ENCODE measurements at places on chromosomes 16 and 17. TPM values are rescaled to one million over a fixed set of nuclear protein-coding genes. Genes with fewer than 3 reads are reported as not detected.

GRCh38 chr17:9361188-9361955, 214.2 kb downstream of the STX8 start:
- no peaks in the 10 kb centered on the region for H3K27me3 ChIP-seq
- H3K4me3 ChIP-seq = no peak overlapping the region
- no peak for DNase-seq
- no peak overlapping the region for H3K27ac ChIP-seq

- peaks cover 10% of the 10 kb centered on the region for H3K4me1 ChIP-seq
- no peak overlapping the region for H3K27ac ChIP-seq
- no peaks in the 10 kb centered on the region for H3K36me3 ChIP-seq
- H3K4me3 ChIP-seq = no peak overlapping the region
These were observed 51.5 kb downstream of the MPRIP start for GRCh38 chr17:17093764-17094163.

- H3K4me3 ChIP-seq = no peak overlapping the region
- H3K4me1 ChIP-seq = no peaks in the 10 kb centered on the region
- DNase-seq = no peak
- no peaks in the 10 kb centered on the region for H3K27me3 ChIP-seq
- H3K36me3 ChIP-seq = no peaks in the 10 kb centered on the region
These were observed 28.1 kb downstream of the HSBP1 start for GRCh38 chr16:83835586-83836566.

Gene TBC1D3L
- total RNA-seq = 16.7 TPM

Data from colonic mucosa (tissue), 4 donors.